ENCODE measurements at places on chromosomes 4 and X.

DNA sequence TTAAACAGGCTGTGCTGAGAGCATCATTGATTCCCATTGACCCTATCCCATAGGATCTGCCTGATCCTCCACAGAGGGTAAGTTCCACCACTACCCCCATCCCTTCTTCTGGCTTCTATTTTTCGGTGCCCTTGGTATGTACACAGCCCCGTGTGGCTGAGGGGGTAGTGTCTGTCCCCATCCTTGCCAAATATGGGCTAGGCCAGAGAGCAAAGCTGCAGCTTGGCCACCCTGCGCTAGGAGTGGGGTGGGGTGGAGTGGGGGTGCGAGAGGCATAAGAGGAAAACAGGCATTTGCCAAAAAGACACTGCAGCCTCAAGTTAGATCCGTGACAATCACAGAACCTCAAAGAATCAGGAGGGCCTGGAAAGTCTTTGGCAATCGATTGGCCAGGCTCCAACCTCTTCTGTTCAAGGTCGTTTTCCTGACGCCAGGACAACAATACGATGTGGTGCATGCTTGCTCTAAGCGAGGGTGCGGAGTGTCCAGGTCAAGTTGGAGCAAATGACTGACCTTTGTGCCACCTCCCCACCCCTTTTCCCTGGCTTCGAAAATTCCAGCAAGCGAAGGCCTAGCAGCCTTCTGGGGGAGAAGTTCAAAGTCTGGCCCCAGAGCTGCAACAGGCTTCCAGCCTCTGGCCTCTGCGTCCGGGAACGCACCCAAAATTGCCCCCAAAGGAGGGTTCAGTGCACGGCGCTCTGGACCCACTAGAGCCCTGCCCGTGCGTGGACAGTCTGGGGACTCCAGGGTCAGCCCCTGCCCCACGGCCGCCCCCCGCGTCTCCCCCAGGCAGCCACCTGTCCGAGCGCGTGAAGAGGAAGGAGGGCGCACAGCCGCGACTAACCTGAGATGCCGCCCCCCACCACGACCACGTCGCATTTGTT lies 598 bp downstream of the MAOB start:
- no peak for DNase-seq

- DNase-seq, result no peak
These were observed 95.4 kb downstream of the COL25A1 start for GRCh38 chr4:109207061-109207460.

GRCh38 chr4:38787693-38788092 lies 4.9 kb upstream of the TLR10 start:
- no peak for DNase-seq

DNA sequence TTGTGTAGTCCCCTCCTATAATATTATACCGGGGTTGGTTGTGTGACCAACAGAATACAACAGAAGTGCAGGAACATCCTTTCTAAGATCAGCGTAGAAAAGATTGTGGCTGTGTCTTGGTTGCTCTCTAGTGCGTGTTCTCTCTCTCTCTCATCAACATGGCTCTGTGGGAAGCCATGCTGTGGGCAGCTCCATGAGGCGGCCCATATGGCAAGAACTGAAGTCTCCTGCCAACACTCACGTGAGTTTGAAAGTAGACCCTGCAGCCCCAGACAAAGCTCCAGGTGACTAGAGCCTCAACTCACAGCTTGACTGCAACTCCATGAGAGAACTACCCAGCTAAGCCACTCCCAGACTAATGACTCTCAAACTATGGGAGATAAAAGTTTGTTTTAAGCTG lies 118.7 kb downstream of the TSPAN5 start:
- no peak for DNase-seq

DNA sequence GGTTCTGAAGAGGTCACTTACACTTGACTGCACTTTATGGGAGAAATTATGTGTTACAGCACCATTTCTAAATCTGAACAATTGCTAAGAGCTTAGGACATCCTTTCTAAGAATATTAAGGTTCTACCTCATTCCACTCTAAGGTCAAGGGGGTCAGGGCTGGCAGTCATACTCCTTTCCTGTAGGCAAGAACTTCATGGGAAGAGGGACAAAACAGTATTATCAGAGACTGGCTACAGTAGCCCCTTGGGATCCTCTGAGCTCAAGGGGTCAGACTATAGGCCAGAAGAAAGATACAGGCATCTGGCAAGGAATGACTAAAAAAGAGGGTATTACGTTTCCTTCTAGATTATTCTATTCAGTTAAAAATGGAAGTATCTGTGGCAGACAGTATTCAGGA lies 115.1 kb downstream of the RASL11B start:
- no peak for DNase-seq

- no peak for DNase-seq
These were observed 27.8 kb upstream of the OPHN1 start for GRCh38 chrX:68461093-68461492.

- DNase-seq, result no peak
These were observed 136.2 kb downstream of the SMIM20 start for GRCh38 chr4:26050212-26050643.

GRCh38 chrX:107742700-107743191 lies 32.8 kb downstream of the TSC22D3 start:
- DNase-seq, result no peak

- DNase-seq, result no peak
These were observed 241.2 kb upstream of the CTSO start for GRCh38 chr4:156194896-156195295.
